ENCODE measurements at places on chromosomes 4 and X.

- no peak for DNase-seq
Observed at GRCh38 chrX:50003927-50004326, 81.5 kb downstream of the CLCN5 start.

DNA sequence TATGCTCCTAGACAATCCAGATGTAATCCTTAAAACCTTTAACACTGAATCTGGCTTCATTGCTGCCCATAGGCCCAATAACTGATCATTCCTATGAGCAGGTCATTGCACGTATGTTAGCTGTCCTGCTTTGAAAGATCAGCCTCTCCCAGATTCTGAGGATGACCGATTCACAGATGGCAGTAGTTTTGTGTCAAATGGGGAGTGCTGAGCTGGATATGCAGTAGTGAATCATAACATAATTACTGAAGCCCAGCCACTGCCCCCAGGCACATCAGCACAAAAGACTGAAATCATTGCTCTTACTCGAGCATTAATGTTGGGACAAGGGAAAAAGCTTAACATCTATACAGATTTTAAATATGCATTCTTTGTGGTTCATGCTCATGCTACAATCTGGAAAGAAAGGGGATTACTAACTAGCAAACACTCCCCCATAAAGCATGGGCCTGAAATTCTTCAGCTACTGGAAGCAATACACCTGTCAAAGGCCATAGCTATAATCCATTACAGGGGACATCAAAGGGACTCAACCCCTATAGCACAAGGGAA lies 16.4 kb upstream of the ZNF280C start:
- DNase-seq, result no peak

GRCh38 chrX:151538190-151539122 lies 25.0 kb upstream of the PASD1 start:
- DNase-seq, result no peak

- DNase-seq, result no peak
Observed at GRCh38 chr4:89863533-89863932, 26.6 kb upstream of the SNCA start.

DNA sequence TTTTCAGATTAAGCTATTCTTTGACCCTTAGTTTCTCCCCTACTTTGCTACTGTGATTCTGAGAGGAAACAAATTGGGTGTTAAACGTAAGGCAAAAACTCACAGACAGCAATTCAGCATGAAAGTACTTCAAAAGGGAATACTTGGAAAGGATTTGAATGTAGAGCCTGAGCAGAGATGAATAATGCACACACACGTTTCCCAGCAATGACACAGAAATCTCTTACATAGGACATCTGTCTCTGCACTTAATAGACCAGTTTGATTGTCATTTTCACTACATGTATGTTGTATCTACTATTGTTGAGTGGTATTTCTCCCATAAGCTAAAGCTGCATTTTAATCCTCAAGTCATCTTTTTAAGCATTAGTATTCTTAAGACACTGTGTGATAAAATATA lies 166.1 kb upstream of the TEX13C start:
- no peak for DNase-seq

DNA sequence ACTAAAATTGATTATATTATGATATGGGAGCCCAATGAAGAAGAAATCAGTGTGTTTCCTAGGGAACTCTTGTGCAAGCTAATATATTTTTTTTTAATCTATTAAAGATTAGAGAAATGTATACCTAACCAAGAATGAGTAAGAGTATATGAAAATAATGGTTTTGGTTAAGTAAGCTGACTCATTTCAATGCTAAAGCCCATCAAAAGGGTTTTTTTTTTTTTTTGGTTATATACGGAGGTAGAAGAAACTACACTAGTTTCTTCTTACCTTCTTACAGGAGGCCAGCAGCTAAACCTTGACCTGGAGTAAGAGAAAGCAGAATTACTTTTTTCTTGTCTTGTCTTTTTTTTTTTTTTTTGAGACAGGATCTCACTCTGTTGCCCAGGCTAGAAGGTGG lies 27.5 kb downstream of the RUFY3 start:
- DNase-seq, result no peak

DNA sequence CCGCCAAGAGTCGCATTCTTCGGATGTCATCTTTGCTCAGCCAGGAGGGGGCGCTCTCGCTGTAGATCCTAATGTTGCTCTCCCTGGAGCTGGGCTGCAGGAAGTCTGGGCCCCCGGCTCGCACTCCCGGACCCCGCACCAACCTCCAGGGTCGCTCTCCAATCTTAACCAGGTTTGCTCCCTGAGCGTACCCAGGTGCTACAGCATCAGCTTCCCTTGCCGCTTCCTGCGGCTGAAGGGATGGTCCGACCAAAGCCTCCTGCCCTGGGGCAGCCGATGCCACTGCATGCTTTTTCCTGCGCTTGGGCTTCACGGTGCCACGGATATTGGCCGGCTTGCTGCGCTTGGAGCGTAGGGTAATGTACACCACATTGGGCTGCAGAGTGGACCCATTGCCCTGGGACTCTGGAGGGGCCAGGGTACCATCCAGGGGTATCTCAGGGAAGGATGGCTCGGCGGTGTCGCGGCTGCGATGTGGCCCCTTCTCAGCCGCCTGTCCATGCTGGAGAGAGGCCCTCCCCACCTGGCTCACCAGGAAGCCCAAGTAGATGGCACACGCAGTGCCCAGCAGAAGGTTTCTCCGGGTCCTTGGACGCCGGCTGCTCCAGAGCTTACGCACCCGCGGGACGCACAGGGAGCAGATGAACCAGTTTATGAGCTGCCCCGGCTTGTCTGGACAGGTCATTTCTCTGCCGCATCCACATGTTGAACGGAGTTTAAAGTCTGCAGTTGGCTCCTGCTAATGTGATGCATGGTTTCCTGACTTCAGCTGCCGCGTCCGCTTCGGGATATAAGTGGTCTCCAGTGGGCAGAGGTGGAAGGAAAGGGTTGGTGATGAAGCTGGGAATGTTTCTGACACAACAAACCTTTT lies 1.9 kb downstream of the GASK1B start:
- peak; percentile 73 for DNase-seq

DNA sequence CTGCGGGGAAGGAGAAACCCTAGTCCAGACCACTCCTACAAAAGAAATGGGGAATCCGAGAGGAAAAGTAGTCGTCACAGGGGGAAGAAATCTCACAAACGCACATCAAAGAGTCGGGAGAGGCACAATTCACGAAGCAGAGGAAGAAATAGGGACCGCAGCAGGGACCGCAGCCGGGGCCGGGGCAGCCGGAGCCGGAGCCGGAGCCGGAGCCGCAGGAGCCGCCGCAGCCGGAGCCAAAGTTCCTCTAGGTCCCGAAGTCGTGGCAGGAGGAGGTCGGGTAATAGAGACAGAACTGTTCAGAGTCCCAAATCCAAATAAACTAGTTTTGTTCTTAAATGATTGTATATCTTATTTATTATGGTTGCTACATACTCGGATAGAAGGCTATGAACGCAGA lies 31.7 kb downstream of the AP1S2 start:
- peak; percentile 37 for DNase-seq

- DNase-seq, result no peak
Observed at GRCh38 chr4:141435446-141436225, 200.7 kb upstream of the IL15 start.

GRCh38 chr4:82715731-82716617 lies 82.6 kb downstream of the SCD5 start:
- DNase-seq, result no peak

DNA sequence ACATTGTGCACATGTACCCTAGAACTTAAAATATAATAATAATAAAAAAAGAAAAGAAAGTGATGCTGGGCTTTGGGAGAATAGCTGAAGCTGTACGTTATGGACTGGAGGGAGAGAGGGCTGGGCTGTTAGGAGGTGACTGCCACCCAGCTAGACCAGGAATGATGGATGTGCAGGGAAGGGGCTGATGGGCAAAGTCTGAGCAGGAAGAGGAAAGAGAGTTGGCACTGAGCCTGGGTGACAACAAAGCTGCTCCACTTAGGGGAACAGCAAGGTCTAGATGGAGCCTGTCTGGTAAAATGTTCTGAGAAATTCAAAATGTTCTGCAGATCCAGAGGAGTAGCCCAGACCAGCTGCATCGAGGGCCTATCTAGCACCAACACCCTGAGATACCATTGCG lies 32.3 kb downstream of the MED28 start:
- DNase-seq, result no peak

- no peak for DNase-seq
Observed at GRCh38 chrX:79631526-79631925, 264.4 kb upstream of the ITM2A start.

GRCh38 chrX:13219991-13220764 lies 99.7 kb downstream of the ATXN3L start:
- DNase-seq, result no peak

GRCh38 chrX:103513067-103513466 lies 6.2 kb downstream of the RAB40A start:
- no peak for DNase-seq

- DNase-seq, result peak; percentile 57
Observed at GRCh38 chrX:30309139-30309571, at the start of gene NR0B1. NR0B1 (minus strand) TSS chrX:30309390; CDS start chrX:30309363, 27 bp downstream.

GRCh38 chrX:103400931-103401330 lies 24.6 kb downstream of the BEX3 start:
- no peak for DNase-seq

GRCh38 chr4:11609751-11610150 lies 181.1 kb upstream of the HS3ST1 start:
- no peak for DNase-seq

- DNase-seq, result no peak
Observed at GRCh38 chr4:60482921-60483351, 717.2 kb upstream of the ADGRL3 start.

DNA sequence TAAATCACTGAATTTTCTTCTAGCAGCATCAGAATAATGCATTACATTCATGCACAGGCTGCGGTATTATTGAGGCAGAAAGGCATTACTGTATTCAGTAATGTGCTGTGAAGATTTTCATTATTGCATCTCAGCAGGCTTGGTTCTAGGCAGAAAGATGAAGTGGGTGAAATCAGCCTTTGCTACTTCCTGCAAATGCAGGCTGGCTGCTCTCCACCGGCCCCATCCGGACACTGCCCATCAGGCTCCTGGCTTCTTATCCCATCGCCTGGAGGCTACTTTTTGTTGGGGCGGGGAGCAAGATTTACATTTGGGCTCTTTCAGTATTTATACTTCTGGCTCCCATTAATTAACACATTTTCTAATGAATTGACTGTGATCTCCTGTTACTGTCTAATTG lies 117.8 kb downstream of the FRAS1 start:
- DNase-seq, result no peak

- DNase-seq, result no peak
Observed at GRCh38 chr4:75708218-75708691, 16.1 kb upstream of the USO1 start.

GRCh38 chr4:6928081-6928480 lies 18.5 kb downstream of the TBC1D14 start:
- DNase-seq, result no peak

- no peak for DNase-seq
Observed at GRCh38 chr4:160375772-160376452, 1273.0 kb downstream of the RAPGEF2 start.

DNA sequence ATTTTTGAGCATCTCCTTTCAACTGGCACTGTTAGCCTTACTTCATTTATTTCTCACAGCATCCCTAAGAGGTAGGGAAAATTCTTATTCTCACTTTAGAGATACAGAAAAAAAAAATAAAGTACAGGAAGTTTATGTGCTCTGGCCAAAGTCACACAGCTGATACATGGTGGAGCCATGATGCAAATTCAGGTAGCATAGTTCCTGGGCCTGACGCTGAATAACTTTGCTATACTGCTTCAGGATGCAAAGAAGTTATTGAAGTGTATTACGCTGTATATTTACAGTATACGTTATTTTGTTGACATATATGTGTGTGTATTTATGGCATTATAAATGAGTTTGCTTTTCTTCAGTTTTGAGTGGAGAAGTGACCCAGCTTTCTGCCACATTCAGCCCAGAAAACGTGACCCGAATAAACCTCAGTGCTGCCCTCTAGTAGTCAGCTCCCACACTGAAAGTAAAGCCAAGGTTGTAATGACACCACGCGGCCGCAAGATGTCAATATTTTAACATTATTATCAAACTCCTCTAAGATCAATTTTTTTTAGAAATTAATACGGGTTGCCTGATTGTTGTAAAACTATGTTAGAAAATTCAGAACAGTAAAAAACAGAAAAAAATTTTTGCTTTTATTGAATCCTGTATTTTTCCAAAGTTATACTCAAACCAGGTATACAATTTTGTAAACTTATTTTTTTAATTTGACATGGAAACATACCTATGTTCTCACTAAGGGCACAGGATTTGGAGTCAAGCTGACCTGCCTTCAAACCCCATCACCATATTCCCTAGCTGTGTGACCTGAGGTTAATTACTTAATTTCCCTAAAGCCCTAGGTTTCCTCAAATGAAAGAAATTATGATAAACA lies 3.8 kb upstream of the GUCY2F start:
- no peak for DNase-seq

GRCh38 chr4:163591614-163592020 lies 97.1 kb downstream of the TMA16 start:
- DNase-seq, result no peak

- no peak for DNase-seq
Observed at GRCh38 chrX:68945603-68946228, 116.9 kb downstream of the EFNB1 start.

GRCh38 chr4:106315476-106315967 lies 487 bp downstream of the TBCK start:
- no peak for DNase-seq

- DNase-seq, result no peak
Observed at GRCh38 chr4:79597266-79597665, 189.2 kb upstream of the GK2 start.

DNA sequence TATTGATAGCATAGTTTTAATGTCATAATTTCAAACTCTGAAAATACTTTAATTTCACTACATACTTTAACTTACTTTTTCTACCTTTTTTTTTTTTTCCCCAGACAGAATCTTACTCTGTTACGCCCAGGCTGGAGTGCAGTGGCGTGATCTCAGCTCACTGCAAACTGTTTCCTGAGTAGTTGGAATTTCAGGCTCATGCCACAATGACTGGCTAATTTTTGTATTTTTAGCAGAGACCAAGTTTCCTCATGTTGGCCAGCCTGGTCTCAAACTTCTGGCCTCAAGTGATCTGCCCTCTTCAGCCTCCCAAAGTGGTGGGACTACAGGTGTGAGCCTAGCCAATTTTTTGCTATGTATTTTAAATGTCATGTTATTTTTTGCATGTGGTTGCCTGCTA lies 741.6 kb downstream of the TRAM1L1 start:
- DNase-seq, result no peak

- DNase-seq, result no peak
Observed at GRCh38 chrX:122868631-122869030, 315.4 kb upstream of the GRIA3 start.

DNA sequence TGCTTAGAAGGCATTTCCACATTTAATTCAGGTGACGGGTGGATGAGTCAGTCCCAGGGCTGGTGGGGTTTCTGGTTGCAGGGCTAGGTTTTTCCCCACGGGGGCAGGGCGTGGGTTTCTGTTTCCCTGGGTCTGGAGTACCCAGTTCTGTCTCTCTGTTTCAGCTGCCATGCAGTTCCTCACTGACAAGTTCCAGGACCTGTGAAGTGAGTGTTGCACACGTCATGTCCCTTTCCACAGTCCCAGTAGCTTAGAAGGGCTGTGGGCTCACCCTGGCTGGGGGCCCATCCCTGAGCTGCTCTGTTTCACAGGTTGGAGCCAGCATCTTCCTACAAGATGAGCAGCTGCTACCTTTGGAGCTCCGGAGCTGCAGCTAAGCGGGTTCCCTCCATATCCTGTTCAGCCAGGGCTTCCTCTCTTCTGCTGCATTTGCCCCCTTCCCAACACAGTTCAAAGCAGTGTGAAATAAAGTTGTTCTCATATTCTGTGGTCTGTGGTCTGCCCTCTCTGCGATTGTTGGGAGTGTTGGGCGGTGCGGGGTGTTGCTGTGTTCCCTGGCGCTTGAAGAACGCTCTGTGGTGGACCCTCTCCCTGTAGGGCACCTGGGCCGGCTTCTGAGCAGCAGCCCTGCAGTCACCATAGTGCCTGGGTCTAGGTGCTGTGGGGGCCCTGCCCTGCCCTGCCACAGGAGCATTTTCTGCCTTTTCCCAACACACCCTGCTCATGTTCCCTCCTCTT lies 3.9 kb downstream of the LOC101059915 start:
- DNase-seq, result no peak

Data from upper lobe of left lung (tissue), 6 donors.